Uterus (tissue), 4 donors: ENCODE measurements at places on chromosomes 7 and 10. TPM values are rescaled to one million over a fixed set of nuclear protein-coding genes. Genes with fewer than 3 reads are reported as not detected.

Gene MRLN
- 0.35 TPM for total RNA-seq

Gene TRIM50
- total RNA-seq = not detected

Gene PDE6C
- total RNA-seq = not detected

Gene GIMAP2
- 20.1 TPM for total RNA-seq

Gene GNG11
- total RNA-seq = 75.9 TPM

Gene DNAJC30
- total RNA-seq = 0.29 TPM

Gene SLC13A4
- 0.26 TPM for total RNA-seq

Gene ZNF853
- total RNA-seq = 0.88 TPM

Gene GCK
- 1.8 TPM for total RNA-seq

Gene HILPDA
- 41.5 TPM for total RNA-seq

Gene NPY4R
- total RNA-seq = not detected

Gene MAD1L1
- total RNA-seq = 13.3 TPM

Gene KIF20B
- 11.4 TPM for total RNA-seq

Gene EBLN1
- total RNA-seq = not detected

Gene CTBP2
- 65.9 TPM for total RNA-seq
